Mammary epithelial cell (primary cell): ENCODE measurements at places on chromosomes 7 and 10.

GRCh38 chr7:5284304-5285281 is 1.9 kb downstream of the SLC29A4 start:
- DNase-seq: no peak

GRCh38 chr10:22666287-22667092 is 47.9 kb downstream of the PIP4K2A start:
- no peak for DNase-seq

DNA sequence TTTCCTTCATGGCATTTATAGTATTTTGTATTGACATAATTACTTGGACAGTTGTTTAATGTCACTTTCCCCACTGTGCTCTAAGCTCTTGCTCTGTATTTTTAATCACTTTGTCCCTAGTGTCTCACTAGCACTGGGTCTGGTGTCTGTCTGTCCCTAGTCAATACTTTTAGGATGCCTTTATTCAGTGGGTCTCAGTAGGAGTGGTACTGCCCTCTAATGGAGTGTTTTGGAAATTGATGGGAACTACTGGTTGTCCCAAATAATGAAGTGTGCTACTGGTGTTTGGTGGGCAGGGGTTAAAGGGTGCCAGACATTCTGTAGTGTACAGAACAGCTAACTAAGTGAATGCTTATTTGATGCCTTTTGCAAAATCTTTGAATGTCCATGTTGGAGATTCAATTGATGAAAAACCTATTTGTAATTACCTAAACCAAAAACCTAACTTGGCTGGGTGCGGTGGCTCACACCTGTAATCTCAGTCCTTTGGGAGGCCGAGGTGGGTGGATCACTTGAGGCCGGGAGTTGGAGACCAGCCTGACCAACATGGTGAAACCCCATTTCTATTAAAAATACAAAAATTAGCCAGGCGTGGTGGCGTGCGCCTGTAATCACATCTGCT is 33.3 kb downstream of the CDK14 start:
- peak; percentile 44 for DNase-seq

- peak; percentile 50 for DNase-seq
Observed at GRCh38 chr10:16867556-16867955, 50.3 kb upstream of the RSU1 start.

DNA sequence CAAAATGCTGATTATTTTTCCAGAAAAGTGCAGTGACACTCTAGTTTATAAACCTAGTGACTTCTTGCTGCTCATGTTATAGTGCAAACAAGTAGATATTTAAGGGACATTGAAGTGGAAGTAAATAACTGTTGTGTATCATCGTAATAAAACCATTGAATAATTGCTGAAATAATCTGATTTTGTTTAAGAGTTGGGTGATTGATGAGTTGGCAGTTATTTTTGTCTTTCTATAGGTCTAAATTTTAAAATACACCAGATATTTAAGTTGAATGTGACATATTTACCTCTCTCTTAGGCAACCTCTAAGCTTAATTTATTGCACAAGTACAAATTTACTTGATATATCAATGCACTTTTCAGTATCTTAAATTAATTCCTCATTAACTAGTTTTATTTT is 192.9 kb downstream of the TSPAN12 start:
- DNase-seq: no peak

DNA sequence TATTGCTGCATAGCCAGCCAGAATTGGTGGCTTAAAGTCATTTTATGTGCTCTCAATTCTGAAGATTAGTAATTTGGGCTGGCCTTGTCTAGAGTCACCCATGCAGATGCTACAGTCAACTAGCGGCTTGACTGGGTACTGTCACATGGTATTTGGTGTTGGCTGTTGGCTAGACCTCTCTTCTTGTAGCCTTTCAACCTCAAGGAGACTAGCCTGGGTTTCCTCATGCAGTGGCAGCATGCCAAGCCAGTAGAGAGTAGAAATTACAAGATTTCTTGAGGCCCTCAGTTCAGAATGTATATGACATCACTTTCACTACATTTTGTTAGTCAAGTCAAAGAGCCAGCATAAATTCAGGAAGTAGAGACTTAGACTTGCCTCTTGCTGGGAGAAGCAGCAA is 3.7 kb upstream of the ZNF800 start:
- no peak for DNase-seq

GRCh38 chr7:105650382-105650970 is 69.2 kb upstream of the EFCAB10 start:
- no peak for DNase-seq

DNA sequence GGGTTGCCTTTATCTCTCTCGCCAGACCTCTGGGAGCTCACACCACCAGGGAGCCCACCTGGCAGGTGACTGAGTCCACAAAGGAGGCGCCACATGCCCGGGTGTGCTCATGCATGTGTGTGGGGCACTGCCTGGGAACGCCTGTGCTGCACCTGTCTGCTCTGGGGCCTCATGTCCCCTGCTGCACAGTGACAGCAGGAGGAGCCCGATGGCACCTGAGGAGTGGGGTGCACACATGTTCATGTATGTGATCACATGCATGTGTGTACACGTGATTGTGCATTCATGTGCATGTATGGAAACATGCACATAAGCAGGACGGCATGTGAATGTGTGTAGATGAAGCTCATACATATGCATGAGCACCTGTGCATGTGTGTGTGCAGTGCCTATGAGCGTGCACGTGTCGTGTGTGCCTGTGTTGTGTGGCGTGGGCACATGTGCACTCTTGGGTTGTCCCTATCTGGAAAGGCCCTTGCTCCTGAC is 22.0 kb downstream of the YKT6 start:
- no peak for DNase-seq

- DNase-seq: no peak
Observed at GRCh38 chr10:16016688-16017087, 156.4 kb upstream of the MINDY3 start.

DNA sequence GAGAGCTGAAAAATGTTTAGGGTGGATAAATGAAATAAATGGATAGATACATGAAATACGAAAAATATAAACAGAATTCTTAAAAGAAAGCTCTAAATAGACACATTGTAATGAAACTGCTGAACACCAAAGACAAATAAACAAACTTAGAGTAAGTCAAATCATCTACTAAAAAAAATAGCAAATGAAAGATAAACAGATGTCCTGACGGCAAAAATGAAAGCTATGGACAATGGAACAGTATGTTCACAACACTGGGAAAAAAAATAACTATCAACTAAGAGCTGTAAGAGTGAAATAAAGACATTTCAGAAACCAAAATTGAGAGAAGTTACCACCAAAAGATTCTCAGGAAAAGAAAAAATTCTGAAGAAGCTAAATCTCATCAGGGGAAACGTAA is 106.1 kb downstream of the SGMS1 start:
- no peak for DNase-seq

DNA sequence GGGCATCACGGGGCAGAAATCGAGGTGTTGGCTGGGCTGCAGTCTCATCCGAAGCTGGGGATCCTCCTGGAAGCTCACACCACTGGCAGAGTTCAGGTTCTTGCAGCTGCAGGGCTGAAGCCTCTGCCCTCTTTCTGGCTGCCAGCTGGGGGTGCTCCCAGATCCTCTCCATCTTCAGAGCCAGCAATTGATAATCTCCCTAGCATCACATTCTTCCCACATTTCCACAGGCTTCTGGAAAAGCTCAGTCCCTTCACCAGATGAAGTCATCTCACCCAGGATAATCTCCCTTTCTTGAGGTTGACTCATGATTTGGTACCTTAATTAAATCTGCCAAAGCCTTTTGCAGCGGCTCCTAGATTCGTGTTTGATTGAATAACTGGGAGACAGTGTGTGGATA is 55.2 kb downstream of the NRP1 start:
- DNase-seq: no peak

- no peak for DNase-seq
Observed at GRCh38 chr7:36840904-36841303, 116.6 kb upstream of the AOAH start.

- no peak for DNase-seq
Observed at GRCh38 chr7:75866114-75866488, 12.7 kb upstream of the RHBDD2 start.

DNA sequence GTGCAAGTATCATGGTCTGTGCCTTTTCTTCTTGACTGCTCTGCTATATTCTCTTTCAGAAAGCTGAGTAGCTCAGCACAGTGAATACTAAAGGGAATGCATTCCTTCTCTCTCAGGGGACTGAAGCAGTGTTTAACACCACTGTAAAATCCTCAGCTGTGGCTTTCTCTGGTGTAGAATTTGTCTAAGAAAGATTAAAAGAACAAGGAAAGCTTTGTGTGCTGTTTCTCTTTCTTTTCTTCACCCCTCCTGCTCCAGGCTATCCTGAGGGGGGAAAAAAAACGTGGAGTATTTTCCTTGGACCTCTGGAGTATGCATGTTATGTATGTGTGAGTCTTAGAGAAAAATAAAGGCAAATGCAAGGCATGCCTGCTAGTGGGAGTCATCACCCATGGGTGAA is 383.9 kb downstream of the AUTS2 start:
- DNase-seq: no peak

DNA sequence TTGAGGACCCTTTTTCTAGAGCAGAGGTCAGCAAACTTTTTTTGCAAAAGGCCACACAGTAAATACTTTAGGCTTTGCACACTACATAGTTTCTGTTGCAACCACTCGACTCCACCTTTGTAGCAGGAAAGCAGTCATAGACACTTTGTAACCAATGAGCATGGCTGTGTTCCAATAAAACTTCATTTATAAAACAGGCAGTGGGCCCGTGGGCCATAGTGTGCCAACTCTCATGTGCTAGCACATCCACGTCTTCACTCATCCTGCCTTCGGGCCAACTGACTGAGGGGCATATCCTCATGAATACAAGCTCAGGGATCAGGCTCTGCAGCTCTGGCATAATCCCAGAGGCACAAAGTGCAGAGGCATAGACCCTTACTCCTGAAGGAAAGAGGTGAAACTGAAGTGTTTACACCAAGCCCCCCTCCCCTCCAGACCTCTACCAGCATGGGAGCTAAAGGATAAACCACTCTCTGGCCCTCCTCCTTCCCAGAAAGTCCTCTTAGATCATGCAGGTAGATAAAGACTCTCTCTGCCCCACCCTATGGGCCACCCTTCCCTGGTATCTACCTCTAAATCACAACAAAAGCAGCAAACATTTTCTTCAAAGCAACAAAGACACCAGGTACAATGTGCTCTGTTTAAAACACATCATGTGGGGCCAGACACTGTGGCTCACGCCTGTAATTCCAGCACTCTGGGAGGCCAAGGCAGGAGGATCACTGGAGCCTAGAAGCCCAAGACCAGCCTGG is 71.0 kb downstream of the DLG5 start:
- DNase-seq: no peak

DNA sequence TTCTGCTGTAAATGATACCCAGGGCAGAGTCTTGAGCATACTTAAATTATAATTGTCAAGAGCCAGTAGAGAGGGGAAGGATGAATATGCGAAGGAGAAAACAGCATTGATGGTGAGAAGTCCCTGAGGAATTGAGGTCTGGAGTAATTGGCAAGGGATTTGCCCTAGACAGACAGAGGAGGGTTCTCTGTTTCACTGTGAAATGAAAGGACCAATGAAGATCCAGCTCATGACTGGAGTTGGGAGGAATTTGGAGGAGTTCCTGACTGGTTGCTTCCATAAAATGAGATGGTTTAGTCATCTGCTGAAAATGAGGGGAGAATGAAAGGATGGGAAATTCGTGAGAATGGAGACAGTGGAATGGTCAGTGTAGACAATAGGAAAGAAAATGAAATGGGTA is 6.8 kb downstream of the PRPF18 start:
- DNase-seq: no peak

- DNase-seq: no peak
Observed at GRCh38 chr7:96118449-96119001, 203.4 kb downstream of the SLC25A13 start.

GRCh38 chr7:82841828-82842227 is 320.9 kb downstream of the PCLO start:
- no peak for DNase-seq

- DNase-seq: peak; percentile 55
Observed at GRCh38 chr10:26881600-26882331, 21.0 kb upstream of the ABI1 start.

DNA sequence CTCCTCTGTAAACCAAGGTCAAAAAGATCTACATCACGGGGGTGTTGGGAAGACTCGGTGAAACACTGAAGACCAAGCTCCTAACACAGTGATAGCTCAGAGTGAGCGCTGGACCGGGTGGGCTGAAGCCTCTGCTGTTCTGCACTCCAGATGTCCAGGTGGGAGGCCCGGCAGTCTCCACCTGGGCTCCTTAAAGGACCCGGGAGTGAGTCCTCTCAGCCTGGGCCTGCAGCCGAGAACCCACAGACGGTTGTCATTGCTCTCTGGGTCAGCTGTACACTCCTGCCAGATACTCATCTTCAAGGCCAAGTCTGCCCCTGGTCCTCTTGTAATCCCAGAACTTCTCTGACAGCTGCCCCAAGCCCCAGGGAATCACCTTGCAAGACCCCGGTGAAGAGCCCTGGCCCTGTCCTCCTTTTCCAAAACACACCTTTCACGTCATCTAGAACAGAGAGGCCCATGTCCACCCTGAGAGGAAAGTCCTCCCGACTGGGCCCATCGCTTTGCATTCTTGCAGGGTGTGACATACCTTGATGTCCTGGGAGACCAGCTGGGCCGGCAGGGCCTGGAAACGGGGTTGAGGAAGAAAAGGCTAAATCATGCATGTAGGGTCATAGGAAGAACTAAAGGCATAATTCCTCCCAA is 43.7 kb downstream of the COL17A1 start:
- no peak for DNase-seq

GRCh38 chr7:9796241-9796640 is 1177.4 kb upstream of the PHF14 start:
- DNase-seq: no peak

DNA sequence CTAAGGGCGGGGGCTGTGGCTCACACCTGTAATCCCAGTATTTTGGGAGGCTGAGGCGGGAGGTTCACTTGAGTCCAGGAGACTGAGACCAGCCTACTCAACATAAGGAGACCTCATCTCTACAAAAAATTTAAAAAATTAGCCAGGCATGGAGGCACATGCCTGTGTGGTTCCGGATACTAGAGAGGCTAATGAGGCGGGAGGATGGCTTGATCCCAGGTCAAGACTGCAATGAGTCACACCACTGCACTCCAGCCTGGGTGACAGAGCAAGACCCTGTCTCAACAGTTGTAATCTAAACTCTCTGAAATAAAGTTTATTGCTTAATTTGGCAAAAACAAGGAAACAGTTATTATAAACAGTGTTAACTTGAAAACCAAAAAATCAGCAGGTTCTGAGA is 123.3 kb downstream of the USP6NL start:
- no peak for DNase-seq

- peak; percentile 45 for DNase-seq
Observed at GRCh38 chr10:110138197-110138812, 69.1 kb upstream of the MXI1 start.

GRCh38 chr10:131198401-131198800 is 113.1 kb downstream of the TCERG1L start:
- DNase-seq: no peak

- DNase-seq: no peak
Observed at GRCh38 chr7:372546-372931, 82.6 kb downstream of the FOXL3 start.

DNA sequence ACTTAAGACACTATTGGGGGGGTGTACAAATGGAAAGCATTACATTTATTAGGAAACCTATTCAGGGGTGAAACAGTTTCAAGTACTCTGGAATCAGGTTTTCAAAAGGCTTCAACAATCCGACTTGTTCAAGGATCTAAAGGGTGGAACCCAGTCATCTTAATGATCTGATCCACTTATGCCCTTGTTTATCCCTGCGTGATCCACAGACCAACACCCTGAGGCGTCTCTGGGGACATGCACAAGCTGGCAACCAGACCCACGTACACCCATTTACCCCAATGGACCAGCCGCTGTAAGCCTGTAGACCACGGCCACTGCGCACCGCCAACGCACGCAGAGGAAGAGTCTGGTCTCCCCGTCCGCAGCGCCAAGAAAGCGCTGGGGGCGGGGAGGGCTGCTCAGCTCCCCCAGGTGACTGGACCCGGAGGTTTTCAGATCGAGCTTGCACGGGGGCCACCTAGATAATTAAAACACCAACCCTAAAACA is 13.4 kb downstream of the HNRNPF start:
- DNase-seq: no peak
